C1 segment of cervical spinal cord (tissue), 14 donors: ENCODE measurements at places on chromosomes 6 and 20.

DNA sequence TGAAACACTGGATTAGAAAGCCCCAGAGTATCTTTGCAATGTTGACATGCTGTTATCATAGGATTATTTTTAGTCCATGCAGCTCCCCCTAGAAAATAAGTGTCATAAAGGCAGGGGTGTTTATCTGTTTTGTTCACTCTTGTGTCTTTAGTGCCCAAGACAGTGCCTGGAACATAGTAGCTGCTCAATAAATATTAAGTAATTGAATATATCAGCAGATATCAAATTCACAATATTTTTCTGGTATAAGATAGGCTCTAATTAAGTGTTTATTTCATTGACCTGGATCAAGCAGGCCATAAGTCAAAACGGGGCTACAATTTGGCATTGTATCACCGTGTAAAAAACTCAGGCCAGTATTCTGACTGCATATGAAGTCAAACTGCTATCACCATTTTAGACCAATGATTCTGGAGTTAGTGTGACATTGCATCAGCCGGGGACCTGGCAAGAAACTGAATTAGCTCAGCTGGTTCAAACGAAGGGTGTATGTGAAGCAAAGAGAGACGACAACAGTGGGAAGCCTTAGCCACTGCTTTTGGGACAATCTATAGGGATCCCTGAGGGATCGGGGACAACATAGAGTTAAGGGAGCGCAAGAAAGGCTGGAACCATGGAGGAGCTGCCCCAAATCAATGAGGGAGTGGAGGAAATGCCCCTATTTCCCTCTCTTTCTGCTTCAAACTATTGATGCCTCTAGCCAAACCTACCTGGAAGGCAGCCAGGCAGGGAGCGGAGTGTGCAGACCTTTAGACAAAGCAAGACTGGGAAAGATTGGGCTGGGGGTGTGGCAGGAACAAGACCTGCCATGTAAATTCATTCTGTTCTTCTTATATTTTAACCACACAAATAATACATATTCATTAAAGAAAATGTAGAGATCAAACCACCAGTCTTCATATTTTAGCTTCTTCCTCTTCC, 112.2 kb downstream of the PLEKHG1 start:
- DNase-seq = no peak

GRCh38 chr6:118511930-118512715, 36.0 kb upstream of the PLN start:
- no peak for DNase-seq

- no peak for DNase-seq
Observed at GRCh38 chr6:16421462-16421960, 183.1 kb downstream of the GMPR start.

DNA sequence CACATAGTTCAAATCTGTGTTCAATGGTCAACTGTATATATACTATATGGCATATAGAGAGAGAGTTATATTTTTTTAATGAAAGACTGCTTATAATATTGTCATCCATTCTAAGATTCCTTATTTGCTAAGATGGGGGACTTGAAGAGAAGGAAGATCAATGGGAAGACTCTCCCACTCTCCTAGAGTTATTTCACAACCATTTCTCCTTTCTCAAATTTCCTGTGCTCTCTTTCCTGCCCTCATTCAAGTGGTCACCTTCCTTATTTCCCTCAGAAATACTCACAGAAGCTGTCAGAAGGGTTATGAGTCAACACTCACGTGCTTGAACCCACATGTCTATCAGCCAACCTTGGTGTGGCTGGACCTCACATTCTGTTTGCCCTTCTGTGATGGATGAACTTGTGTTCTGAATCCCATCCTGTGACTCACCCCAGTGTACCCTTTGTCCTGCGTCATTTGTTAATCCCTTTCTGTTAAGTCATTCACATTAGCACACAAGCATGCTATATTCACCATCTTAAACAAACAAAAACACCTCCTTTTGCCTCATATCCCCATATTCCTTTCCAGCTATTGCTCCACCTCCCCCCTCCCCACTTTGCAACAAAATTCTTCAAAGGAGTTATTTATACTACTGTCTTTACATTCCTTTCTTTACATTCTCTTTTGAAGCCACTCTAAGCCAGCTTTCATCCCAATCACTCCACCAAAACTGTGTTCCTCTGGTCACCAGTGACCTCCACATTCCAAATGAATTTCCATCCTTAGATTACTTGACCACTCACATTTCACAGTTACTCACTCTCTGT, 279.3 kb upstream of the TCF21 start:
- DNase-seq = no peak

GRCh38 chr6:13635948-13636658, 21.0 kb downstream of the NOL7 start:
- no peak for DNase-seq

GRCh38 chr6:30690403-30691207, at the start of gene NRM:
NRM (minus strand) TSS chr6:30690984; CDS start chr6:30690974, 10 bp downstream.
- peak; percentile 88 for DNase-seq

GRCh38 chr20:45036044-45036755, 64.7 kb downstream of the KCNS1 start:
- DNase-seq = no peak

- no peak for DNase-seq
Observed at GRCh38 chr6:84758486-84758885, 5.9 kb downstream of the TBX18 start.

GRCh38 chr6:149127212-149127611, 190.3 kb upstream of the TAB2 start:
- DNase-seq = no peak

GRCh38 chr6:33758815-33759216, 12.1 kb upstream of the IP6K3 start:
- no peak for DNase-seq

DNA sequence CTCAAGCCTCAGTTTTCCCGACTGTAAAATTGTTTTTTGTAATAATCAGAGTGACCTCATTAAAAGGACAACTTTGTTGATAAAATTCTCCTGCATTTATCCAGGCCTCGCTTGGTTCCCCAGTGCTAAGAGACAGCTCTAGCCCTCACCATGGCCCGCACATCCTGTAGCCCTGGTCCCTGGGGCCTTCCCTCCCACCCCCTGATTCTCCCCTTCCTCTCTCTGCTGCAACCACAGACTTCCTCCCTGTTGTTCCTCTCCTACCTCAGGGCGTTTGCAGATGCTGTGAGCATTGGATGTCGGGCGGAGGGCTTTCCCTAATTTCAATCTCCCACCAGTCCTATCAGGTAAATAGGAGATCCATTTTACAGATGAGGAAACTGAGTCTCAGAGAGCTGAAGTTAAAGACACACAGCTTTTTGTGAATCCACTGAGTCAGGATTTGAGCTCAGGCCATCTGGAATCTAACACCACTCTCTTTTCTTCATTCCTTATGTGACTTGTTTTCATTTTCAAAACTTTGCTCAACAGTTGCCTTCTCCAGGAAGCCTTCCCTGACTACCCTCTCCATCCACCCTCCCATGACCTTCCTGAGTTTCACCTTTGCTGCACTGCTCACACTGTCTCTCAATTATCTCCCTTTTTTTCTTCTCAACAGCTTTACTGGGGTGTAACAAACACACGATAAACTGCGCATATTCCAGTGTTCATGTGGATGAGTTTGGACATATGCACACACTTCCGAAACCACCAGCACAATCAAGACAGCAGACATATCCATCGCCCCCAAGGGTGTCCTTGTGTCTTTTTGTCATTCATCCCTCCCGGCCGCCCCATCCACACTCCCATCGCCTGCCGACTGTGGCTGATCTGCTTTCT, 107.1 kb downstream of the CEBPB start:
- no peak for DNase-seq

- DNase-seq = no peak
Observed at GRCh38 chr6:63352069-63352543, 32.3 kb upstream of the LGSN start.

DNA sequence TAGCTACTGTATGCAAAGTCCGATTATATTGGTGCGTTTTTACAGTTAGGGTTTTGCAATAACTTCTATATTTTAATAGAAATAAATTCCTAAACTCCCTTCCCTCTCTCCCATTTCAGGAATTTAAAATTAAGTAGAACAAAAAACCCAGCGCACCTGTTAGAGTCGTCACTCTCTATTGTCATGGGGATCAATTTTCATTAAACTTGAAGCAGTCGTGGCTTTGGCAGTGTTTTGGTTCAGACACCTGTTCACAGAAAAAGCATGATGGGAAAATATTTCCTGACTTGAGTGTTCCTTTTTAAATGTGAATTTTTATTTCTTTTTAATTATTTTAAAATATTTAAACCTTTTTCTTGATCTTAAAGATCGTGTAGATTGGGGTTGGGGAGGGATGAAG, 13.7 kb upstream of the PLCG1 start:
- DNase-seq = no peak
